ENCODE measurements at places on chromosomes 16 and 17.

DNA sequence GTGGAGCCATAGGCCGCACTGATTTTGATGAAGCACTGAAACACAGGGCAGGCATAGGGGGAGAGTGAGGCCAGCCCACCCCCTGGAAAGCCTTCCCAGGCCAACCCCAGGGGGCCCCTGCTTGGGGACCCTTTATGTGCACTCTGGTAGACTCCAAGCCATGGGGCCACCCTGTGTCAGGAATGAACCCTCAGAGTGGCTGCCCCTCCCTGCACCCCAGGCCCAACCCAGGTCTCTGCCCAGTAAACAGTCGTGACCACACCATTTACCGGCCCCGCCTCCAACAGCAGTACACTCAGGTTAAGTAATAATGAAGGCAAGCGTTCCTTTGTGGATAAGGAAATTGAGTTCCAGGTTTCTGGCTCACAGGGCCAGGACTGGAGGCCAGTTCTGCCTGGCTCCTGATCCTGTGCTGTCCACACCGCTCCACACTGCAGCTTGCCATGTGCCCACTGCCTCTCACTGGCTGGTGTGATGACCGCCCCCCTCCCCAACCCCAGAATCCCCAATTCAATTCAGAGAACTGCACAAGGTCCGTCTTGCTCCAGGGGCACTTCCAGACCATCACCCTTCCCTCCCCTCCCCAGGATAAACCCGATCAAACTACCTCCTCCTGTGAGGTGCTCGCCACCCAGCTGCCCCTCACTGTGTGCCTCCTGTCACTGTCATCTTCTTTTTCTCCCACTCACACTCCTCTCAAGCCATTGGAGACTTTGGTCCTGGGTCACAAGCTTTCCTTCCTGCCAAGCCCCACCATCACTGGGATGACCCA lies 13.6 kb downstream of the PIMREG start:
- DNase-seq = no peak

DNA sequence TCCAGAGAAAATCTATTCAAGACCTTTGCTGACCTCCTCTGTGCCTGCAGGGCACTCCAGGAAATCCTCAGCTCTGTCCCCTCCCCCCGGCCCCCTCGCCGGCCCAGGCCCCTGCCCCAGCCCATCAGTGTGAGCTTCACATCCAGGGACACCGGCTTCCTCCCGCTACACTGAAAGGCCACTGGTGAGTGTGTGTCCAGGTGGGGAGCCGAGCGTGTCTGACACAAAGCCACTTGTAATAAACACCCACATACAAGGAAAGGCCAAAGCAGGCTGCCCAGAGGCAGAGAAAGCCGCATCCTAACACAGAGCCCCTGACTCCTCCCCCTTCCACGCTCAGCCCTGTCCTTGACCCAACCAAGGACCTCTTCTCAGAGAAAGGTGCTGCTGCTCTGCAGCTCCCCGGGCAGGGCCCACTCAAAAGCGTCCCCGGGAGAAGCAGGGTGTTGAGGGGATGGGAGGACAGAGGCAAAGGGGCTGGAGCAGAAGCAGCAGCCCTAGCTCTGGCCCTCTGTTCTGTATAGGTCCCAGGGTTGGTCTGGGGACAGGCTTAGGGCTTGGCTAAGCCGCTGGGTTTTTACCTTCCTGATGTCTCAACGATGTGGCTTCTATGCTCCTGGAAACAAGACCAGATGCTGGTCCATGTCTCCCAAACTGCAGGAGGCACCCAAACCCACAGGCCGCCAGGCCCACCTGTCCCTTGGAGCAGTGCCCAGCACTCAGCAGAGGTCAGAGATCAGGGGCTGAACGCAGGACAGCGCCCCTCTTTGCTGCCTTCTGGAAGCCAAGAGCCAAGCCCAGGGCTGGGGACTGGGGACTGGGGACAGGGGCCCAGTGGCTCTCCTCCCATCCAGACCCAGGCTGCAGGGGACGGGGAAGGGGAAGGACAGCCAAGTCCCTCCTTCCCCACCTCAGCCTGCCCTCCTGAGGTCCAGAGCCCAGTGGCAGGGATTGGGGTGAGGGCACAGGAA lies 15.3 kb downstream of the MNT start:
- no peak for DNase-seq

GRCh38 chr17:43356999-43357398 lies 41.8 kb upstream of the ARL4D start:
- DNase-seq = no peak

- DNase-seq = no peak
Measured at GRCh38 chr16:27291106-27291505, 22.5 kb upstream of the NSMCE1 start.

DNA sequence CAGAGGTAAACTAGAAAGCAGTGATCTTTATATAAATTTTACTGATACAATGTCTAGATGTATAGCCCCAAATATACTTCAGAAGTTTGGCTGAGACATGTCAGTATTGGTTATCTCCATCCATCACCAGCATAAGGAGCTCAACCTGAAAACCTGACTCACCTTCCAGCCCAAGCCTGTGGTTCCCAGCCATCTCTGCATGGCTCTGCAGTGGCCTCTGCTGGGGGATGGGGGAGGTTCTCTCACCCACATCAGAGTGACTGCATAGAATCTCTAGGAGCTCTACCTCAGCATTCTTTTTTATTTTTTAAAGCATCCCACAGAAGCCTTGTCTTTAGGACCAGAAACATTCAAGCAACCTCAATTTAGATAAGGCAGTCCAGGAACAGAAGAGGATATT lies 27.3 kb downstream of the USP7 start:
- DNase-seq = peak; percentile 21

DNA sequence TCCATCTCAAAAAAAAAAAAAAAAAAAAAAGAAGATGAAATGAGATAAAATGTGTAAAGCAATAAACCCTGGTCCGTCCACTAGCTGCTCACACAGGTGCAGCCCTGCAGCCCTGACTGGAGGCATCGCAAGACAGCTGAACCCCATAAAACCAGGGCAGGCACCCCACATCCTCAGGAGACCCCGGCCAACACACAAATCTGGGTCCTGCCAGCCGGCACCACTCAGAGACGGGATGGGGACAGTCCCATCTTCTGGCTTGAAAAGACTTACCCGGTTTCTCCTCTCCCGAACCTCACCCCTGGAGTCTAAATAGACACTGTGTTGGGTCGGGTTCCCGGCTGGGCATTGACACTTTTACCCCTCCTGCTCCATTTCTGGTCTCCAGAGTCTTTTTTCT lies 52.7 kb upstream of the TNRC6C start:
- no peak for DNase-seq

DNA sequence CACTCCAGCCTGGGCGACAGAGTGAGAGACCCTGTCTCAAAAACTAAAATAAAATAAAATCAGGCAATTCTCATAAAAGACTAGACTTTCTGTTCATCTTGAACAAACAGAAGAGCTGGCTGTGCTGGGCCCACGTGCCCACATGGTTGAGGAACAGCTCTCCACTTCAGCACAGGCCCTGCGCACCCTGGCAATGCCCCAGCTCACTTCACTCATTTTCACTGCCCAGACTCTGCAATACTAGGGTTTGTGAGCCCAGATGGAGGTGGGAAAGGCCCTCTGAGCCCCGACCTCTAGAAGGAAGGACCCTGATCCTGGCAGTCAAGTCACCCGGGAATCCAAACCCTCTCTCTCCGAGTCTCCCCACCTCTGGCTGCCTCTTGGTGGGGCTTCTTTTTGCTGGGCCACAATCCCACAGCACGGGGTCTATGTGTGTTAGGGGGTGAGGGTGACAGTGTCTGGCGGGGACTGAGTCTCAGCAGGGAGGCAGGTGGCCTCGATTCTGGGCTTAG lies 14.8 kb downstream of the MYLK3 start:
- no peak for DNase-seq

Data from dermis microvascular lymphatic vessel endothelial cell (primary cell).